ENCODE measurements at places on chromosomes 6 and 20.

DNA sequence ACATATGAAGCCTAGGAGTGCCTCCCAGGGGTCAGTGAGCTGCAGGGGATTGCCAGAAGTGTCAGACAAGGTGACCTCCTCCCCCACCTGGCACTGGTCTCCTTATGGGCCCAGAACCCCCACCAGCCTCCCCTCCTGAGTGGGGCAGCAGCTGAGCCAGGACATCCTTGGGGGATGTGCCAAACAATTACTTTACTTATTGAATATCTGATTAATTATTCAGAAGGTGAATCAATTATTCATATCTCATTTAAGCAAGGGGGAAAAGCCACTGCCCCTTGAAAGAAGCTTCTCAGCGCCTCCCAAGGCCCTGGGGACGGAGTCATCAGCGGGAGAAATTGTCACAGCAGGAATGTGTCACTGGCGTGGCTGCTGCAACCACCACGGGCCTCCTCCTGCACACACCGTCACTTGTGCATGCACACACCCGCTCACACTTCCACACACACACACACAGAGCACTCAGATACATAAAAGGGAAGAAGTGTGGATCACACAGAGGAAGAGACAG, 123.4 kb upstream of the MAFB start:
- DNase-seq: no peak

- peak; percentile 99 for DNase-seq
These were observed 36.1 kb upstream of the SYNCRIP start for GRCh38 chr6:85678602-85679444.

GRCh38 chr6:166768761-166769160, 141.7 kb upstream of the RPS6KA2 start:
- DNase-seq: no peak

DNA sequence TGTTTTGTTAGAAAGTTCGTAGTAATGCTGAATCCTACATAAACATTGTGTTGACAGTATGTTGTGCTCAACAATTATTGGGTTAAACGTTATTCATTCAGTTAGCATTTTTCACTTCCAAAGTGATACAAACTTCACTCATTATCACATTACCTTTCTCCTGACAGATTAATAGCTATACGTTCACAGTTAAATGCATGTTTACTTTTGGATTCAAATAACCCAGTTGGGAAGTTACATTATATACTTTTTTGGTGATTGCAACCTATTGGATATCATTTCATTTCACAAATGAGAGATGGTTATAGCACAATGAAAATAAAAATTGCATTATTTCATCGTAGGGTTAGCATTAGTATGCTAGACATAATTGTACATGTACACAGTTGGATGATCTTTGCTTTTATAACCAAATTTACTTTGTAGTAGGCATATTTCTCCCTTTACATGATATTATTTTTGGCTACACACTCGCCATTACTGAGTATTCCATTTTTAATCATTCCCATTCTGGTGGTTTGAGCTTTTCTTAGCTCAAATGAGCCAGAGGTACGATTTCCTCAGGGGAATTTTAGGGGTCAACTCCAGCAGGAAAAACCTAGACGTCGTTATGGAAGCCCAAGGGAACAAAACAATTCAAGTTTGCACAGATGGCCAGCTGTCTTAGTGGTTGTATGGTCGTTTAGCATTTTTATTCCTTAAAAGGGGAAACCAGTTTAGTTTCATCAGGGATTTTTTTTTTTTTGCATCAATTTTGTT, 2.1 kb upstream of the HIVEP1 start:
- no peak for DNase-seq

GRCh38 chr6:147126618-147127022, 77.6 kb upstream of the STXBP5 start:
- DNase-seq: no peak

GRCh38 chr6:161984713-161985112, 710.9 kb upstream of the AGPAT4 start:
- DNase-seq: no peak

DNA sequence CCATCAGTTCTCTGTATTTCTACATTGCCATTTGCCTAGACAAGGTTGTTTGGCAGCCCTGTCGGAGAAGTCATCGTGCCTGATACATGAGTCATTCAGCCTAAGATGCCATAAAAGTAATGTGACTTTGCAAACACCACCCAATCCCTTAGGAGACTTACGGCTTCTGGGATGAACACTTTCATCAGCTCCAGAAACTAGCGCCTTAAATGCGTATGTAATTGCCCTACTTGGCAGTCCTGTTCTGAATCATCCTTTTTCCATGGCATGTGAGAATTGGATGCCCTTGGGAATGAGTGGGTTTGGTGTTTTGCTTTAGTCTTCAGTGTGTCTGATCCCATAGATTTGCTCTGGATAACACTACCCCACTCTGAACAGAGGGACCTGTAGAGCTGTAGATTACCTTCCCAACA, 158.5 kb downstream of the SASH1 start:
- DNase-seq: no peak

DNA sequence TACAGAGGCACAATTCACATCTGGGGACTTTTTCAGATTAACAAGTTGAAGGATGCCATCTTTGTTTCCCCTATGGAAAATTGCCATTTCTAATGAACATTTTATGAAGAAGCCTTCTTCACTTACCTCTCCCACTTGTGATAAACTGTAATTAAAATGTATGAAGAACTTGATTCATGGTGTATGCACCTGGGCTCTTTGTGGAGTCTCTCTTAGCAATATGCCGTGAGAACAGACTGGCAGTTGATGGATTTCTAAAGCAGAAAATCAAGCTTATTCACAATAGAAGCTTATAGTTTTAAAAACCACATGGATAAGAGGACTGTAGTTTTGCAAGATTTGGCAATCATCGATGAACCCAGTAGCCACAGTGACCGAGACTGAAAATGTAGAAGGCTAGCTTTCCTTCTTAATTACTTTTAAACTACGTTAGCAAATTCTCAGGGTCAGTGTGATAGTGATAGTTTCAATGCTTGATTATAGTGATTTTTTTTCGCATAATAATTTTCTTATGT, 270.6 kb downstream of the PRL start:
- no peak for DNase-seq

DNA sequence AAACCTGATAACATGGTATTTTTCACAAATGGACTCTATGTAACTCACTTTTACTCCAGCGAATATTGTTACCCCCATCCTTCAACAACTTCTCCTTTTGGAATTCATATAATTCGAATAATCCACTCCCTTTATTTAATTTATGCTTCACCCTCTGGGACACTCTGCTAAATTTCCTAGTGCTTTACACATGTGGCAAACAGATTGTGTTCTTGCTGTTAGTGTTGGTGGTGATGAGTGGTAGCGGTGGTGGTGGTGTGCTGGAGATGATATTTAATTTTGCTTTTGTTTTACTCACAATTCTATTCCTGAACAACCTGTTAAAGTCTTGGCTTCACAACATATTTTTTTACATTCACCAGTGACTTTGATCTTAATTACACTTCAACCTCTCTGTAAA, 32.8 kb downstream of the HTR1B start:
- DNase-seq: no peak

Data from OCI-LY7 (cell line).